CD4-positive, alpha-beta T cell treated with Interleukin-17A for 1 hour (primary cell): ENCODE measurements at places on chromosomes 2 and 18.

GRCh38 chr18:48922801-48923730, 27.7 kb downstream of the SMAD7 start:
- peak; percentile 44 for DNase-seq

DNA sequence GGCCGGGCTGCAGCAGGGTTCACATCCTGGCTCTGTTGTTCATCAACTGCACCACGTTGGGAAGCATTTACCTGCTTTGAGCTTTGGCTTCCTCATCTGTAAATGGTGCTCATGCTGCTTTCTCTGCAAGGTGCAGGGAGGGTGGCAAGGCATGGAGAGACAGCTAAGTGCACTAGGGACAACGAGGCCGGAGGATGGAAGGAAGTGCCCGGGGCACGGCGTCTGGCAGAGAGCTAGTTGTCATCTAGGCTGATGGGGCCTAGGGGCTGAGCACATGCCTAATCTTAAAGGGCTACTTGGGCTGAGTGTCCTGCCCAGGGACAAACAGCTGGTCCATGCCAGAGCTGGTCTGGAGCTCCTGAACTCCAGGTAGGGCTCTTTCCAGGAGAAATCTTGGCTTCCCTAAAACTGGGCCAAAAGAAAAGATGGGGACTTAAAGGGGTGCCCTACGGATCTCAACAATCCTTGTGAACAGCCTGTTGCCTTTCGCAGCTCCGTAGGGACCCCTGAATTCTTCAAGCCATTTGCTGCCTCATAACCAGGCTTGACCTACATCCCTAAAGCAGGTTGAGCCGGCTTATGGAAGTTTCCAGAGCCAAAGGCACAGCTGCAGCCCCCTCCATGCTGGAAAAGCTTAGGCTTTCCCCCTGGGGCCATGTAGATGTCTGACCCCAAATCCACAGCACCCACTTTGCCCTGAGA, 130.8 kb downstream of the SMAD7 start:
- no peak for DNase-seq

DNA sequence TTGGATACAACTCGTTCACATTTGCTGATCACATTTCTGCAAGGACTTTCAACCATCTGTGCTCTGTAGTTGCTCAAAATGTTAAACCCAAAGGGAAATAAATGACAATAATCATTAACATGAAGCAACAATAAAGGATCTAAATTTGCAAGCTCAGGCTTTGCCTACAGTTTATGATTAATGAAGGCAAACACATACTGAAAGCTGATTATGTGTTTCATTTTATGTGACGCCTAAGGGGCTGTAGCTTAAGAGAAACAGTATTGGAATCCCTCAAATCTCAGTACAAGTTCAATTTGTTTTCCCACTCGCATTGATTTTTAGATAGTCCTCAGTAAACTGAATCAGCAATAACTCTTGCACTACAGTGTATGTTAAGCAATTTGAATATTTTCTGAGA, 160.3 kb upstream of the FSIP2 start:
- no peak for DNase-seq

GRCh38 chr2:143251681-143252080, 122.5 kb downstream of the ARHGAP15 start:
- no peak for DNase-seq

- no peak for DNase-seq
Observed at GRCh38 chr2:158202161-158202815, 100.6 kb downstream of the UPP2 start.

GRCh38 chr2:225841314-225841713, 441.8 kb downstream of the NYAP2 start:
- DNase-seq, result no peak

DNA sequence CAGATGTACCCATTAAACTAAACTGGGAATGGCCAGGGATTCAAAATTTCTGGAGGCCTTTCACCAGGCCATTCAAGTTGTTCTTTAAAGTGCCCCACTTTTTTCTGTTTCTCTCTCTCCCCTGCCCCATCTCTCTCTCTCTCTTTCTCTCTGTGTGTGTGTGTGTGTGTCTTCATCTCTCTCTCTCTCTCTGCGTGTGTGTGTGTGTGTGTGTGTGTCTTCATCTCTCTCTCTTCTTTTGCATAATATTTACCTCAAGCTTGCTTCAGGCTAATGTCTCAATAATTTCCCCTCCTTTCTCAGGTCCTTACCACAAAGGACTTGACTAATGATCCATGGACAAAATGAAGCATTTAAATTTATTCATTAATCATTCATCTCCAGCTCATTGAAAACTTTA, 164.2 kb upstream of the KLHL14 start:
- no peak for DNase-seq

- no peak for DNase-seq
Observed at GRCh38 chr2:238928520-238929241, 80.8 kb downstream of the TWIST2 start.

GRCh38 chr18:76395609-76396008, 99.4 kb downstream of the ZNF516 start:
- no peak for DNase-seq

- no peak for DNase-seq
Observed at GRCh38 chr2:239300242-239300641, 100.6 kb downstream of the HDAC4 start.

DNA sequence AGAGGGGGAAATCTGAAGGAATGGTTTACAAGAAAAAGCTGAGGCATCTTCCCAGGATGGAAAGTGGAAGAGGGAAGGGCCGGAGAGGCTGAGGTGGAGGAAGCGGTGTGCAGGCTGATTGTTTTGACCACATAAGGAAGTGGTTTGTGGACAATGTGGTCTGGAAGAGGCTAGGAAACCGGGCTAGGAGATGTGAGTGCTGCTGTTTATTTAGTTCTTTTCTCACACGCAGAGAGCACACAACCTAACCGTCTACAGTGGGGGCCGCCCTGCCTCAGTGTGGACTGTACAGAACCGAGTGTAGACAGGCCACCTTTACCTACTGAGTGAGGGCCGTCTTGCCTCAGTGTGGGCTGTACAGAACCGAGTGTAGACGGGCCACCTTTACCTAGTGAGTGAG, 251.7 kb upstream of the PXDN start:
- peak; percentile 9 for DNase-seq

GRCh38 chr2:222877556-222878300, 16.9 kb downstream of the ACSL3 start:
- no peak for DNase-seq

DNA sequence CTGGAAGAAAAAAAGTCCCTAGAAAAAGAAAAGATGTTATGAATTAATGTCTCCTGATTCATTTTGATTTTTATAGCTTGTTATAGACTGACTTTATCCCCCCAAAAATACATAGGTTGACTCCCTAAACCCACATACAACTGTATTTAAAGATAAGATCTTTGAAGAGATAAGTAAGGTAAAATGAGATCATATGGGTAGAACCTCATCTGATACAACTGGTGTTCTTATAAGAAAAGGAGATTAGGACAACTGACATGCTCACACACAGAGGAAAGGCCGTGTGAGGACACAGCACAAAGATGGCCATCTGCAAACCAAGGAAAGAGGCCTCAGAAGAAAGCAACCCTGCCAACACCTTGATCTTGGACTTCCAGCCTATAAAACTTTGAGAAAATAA, 117.5 kb downstream of the CD226 start:
- DNase-seq, result no peak

DNA sequence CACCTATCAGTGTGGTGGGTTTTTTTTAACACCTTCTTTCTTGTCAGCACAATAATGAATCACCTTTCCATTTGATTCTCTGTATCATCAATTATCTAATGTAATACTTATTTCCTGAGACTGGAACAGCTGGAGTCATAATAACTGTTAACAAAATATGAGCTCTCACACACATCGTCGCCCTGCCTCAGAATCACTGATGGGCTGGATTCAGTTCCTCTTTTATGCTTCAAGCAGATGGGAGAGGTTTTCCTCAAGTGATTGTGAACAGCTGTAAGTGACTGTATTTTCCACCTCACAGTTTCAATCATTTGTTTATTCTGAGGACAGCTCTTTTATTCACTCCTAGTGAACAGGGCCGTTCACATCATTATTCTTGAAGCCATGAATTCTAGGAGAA, 330.2 kb downstream of the DSC3 start:
- DNase-seq, result no peak

DNA sequence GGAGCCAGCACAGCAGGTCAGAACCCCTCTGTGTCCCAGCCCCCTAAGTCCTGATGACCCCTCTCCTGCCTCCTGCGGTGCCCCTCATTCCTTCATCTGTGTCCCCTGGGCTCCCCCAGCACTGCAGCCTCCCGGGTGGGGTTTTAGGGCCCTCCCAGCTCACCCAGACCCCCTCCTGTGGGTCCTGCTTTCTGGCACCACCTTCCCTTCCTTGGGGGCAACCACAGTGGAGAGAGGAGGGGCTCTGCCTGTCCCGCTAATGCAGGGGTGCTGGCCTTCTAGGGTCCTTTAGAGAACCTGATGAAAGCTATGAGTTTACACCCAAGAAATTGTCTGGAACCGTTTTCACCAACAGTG, 42.7 kb upstream of the ALPP start:
- no peak for DNase-seq

- DNase-seq, result no peak
Observed at GRCh38 chr2:128550389-128550788, 231.7 kb upstream of the HS6ST1 start.

- DNase-seq, result no peak
Observed at GRCh38 chr2:126220331-126220730, 435.6 kb upstream of the GYPC start.
